ENCODE measurements at places on chromosomes 7 and 10.
A peak's percentile ranks its signal among the peaks of the same experiment; 100 is the strongest.

- no peak for DNase-seq
Measured at GRCh38 chr7:143396625-143397556, 11.8 kb downstream of the EPHA1 start.

- DNase-seq, result peak; percentile 25
Measured at GRCh38 chr10:30705101-30705624, 75.6 kb upstream of the LYZL2 start.

DNA sequence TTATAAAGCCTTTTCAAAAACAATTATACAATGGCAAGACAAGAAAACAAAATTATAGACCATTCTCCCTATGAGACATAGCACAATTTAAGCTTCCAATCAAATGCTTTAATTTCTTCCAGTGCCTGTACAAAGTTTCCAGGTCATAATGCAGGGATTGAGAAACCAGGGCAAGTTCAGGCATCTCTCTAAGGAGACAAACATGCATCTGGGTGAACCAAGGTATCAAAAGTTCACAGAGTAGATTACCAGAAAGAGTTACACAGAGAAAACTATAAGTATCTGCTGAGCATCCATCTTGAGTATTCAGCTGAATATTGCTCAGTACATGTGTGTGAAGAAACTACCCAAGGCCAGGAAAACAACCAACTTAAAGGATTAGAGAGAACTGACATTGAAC, 89.1 kb downstream of the COL28A1 start:
- no peak for DNase-seq

DNA sequence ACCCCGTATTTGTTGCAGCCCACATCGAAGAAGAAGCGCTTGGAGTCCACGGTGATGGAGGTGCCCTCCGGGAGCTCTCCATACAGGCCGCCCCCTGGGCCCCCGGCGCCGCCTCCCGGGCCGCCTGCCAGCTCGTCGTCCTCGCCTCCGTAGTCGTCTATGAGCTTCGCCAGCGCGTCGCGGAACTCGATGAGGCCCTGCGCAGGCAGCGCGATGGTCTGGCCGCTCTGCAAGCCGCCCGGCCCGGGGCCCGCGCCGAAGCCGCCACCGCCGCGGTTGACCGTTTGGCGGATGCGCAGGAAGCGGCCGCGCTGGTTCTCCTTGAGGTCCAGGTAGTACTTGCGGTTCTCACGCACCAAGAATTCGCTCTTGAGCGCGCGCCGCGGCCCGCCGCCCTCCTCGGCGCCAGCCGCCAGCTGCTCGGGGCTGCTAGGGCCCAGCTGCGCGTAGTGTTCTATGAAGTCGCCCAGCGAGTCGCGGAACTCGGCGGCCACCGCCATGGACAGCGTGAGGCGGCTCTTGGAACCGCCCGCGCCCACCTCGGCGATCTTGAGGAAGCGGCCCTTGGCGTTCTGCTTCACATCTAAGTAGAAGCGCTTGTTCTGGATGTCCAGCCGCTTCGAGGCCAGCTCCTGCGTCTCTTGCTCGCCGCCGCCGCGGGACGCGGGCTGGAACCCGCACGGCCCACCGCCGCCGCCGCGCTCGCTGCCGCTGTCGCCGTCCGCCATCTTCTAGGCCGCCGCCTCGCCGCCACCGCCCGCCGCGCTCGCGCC, 523 bp downstream of the PURB start:
- DNase-seq, result peak; percentile 54

DNA sequence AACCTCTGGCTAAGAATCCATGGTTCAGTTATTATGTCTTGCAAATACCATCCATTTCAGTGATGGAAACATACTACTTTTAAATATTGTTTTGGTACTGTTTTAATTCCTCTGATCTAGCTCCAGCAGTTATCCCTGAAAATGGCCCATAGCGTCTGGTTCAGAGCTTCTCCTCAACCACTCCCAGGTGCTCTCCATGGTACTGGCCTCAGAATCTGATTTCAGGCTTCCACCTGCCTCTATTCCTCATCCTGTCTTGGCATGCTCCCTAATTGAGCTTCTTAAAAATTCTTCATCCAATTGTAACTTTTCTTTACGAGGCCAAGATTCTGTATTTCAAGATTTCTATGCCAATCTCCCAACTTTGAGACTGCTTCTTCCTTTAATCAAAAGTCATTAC, 236.3 kb downstream of the HTR7 start:
- no peak for DNase-seq

- DNase-seq, result peak; percentile 46
Measured at GRCh38 chr7:19491821-19492452, 216.9 kb downstream of the POLR1F start.

DNA sequence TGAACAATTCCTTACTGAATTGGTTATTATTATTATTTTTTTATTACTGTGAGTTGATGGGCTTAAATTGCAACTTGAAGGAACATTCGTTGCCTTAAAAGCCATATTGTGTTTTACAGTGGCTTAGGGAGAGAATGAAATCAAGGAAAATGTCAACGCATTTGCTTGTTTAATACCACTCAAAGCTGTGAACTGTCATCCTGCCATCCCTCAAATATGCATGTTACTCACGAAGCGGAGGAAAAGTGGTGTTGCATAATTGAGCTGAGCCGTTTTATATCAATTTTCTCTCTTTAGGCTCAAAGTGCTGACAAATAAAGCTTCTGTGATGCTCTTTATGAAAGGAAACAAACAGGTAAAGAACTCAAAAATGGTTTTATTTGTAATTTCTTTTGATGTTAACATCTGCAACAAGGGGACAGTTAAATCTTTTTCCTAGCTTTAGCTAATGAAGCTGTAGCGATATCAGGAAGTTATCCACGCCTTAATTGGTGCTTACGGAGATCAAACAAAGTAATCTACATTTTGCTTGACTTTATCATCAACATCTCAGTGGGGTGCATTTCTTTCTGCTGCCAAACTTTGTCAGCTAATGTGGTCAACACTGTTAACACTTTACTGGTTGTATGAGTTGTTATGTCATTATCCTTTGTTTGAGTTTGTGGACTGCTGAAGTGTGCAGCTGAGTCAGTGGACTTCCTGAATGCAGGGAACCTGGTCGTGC, 33.1 kb downstream of the GLRX3 start:
- DNase-seq, result no peak

- peak; percentile 71 for DNase-seq
Measured at GRCh38 chr10:114103284-114103683, 59.6 kb downstream of the ADRB1 start.

DNA sequence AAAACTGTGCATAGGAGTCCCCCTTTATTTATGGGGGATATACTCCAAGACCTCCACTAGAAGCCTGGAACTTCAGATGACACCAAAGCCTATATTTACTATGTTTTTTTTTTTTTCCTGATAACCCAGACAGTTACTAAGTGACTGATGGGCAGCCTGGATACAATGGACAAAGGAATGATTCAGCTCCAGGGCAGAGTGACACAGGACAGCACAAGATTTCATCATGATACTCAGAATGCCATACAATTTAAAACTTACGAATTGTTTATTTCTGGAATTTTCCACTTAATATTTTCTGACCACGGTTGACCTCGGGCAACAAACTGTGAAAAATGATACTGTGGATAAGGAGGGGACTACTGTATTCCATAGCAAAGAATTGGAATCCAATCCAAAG, 843.6 kb downstream of the PCDH15 start:
- no peak for DNase-seq

DNA sequence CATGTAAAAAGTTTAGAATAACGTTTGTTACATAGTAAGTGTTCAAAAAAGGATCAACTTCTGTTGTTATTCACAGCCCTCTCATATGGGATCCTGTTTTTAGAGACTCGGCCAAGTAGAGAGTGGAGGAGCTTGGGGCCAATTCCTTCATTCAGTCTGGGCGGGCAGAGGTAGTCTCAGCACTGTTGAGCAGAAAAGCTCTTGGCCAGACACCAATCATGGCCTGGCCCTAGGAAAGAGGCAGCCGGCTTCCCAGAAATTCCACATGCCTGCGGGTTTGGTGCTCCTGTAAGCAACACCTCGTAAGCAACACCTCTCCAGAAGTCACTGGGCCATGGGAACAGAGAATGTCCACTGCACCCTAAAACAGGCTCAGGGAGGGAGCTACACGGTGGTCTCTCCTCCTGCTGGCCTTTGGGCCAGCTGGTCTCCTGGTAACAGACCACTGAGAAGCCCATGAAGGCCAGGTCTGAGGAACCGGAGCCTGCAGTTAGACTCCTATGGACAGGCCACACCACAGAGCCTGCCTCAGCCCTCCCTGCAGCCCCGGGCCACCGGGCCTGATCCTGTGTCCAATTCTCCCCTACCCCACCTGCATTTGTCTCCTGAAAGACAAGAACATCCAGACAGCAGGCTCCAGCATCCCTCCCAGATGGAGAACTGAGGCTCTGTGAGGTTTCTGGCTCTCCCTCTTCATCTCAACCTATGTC, 149.1 kb downstream of the GRID1 start:
- DNase-seq, result no peak

DNA sequence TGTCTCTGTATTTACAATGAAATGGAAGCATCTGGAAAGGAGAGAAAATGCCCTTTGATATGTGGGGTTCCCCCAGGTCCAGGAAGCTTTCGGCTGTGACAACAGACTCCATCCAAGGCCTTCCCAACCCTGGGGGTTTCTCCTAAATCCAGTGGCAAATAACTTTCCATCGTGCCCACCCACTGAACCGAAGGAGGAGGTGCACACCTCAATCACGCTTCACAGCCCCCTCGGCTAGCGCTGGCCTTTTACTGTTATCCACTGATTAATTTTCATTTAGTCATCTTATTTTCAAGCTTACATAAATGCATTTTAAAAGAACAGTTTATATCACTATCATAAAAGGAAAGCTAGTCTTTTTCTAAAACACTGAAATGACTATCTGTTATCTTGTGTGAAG, 286.8 kb upstream of the ZMIZ1 start:
- DNase-seq, result no peak

DNA sequence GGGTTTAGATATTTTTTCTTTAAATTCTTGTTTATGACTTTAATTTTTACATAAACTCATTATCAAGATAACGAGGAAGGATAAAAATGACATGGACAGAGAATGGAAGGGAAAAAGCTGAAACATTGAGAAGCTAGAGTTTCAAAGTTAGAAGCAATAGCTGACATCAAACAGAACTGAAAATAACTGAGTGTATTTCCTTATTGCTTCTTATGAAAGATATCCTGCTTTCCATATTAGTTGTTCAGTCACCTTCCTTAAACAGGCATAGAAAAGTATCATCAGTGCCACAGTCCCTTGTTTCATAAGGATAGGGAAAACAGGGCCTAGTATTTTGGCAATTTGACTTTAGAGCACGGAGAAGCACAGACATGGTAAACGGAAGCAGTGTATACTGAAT, 460.5 kb upstream of the GHITM start:
- DNase-seq, result no peak

- no peak for DNase-seq
Measured at GRCh38 chr7:71627651-71628050, 495.7 kb downstream of the GALNT17 start.

DNA sequence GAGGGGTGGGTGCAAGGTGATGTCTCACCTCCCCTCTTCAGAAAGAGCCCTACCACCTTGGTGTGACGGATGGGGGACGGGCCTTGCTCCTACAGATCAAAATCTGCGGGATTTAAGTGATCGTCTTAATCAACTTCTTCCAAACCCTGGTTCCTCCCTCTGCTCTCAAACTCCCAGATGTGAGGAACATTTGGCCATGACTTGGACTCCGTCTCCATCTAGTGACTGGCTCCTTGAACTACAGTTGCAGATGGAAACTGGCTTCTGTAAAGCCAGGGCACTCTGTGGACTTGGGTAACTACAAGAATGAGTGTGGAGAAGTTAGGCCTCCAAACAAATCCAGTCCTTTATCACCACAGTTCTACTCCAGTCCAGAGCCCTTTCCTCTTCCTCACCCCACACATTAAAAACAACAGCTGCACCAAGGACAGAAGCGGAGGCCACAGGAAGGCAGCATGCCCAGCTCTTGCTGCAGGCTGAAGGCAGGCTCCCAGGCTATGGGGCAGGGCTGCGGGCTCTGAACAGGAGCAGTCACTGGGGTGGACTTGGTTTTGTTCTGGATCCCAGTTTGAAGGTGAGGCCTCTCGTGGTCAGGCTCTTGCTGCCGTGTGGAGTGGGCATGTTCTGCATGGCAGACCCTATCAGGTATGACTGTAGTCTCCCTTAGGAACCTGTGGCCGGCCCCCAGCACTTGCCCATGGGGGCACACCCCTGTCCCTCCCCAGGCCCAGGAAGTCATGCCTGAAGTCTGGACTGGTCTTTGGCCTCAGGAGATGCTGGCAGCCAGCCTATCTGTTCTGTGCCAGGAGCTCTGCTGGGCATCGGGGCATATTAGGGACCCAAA, 79.4 kb downstream of the VWC2 start:
- DNase-seq, result peak; percentile 61

DNA sequence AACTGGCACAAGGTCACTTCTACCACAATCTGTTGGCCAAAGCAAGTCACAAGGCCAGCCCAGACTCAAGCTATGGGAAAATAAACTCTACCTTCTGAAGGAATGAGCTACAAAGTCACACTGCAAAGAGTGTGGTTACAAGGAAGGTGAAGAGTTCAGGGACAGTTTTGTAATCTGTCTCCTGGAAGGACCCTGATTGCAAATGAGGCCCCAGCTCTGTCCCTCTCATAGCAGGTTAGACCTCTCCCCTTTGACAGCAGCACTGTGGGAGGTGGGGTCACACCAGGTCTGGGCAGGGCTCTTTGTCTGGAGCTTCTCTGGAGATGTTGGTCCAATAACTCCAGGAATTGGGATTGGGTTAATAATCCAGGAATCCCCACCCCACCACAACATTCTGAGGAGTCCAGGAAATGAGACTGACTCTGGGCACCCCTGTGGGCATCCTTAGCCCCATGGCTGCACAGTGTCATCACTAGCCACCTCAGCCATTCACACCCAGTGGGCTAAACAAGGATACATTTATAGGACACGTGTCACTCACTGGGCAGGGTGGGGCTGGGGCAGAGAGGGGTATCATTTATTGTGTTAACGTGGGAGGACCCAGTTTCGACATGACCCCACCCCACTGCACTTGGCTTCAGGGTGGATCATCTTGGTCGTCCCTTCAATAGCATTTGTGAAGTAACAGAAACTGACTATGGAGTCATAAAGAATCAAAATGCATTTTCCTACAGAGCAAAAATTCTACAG, 23.7 kb upstream of the C10orf105 start:
- DNase-seq, result peak; percentile 52

DNA sequence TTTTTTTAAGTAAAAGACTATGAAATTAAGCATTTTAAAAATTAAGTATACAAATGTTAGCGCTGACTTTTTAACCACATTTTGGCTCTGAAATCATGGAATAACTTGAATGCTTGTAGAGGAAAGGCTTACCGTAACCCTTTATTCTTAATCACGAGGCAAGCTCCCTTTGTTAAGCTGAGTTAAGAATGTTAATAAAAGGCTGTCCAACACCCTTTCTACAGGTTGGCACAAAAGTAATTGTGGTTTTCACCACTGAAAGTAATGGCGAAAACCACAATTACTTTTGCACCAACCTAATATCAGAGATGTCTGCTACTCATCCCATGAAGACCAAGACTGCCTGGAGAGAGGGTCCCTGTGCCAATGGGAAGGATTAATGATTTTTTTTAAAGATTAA, 70.6 kb downstream of the STK17A start:
- DNase-seq, result no peak

- DNase-seq, result no peak
Measured at GRCh38 chr7:27104341-27105058, 2.0 kb upstream of the HOXA2 start.

GRCh38 chr10:114513381-114513792, 109.1 kb upstream of the AFAP1L2 start:
- DNase-seq, result no peak

All from KBM-7 (cell line).